Uterus (tissue), 4 donors: ENCODE measurements at places on chromosomes 1 and 21. TPM values are rescaled to one million over a fixed set of nuclear protein-coding genes. Genes with fewer than 3 reads are reported as not detected.

DNA sequence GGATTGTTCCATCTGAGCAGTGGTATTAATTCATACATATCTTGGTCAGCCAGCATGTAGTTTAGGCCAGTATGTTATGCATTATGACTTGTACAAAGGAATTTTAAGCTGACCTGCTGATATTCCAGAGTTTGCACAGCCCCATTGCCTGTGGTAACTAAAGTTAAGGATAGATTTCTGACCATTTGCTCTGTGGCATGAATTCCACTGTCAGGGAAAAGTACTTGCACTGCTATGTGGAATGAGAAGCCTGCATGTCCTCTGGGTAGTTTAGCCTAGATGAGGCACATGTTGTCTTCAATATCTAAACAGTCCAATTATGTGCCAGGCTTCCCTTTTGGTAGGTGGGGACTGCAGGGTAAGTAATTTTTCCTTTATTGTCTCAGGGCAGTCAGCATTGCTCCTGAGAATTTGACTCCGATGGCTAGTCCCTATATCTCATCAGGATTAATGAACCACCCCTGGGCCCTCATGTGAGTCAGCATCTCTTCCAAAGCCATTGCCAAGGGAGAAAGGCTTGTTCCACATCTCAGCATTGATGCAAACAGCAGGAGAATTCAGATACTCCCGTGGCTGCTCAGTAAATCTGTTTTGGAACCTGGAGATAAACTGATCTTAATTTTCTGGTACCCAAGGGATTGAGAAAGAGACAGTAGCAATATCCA is 30.2 kb downstream of the NEK7 start:
- DNase-seq, result no peak

Gene CD52
- total RNA-seq, result not detected

DNA sequence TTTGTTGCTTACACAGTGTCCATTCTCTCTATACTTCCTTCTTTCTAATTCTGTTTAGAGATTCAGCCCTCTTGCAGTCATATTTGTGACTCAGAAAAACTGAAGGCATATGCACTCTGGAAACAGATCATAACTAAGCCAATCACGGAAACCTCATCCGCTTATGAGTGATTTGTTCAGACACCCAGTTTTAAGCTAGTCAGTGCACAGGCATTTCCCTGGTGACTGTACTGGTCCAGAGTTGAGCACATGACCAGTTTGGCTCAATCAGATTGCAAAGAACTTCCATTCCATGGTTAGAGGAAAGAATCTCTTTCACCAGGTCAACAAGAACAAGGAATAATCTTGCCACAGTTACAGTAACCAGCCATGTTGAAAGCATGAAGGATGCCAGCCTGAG is 69.2 kb upstream of the SGIP1 start:
- no peak for DNase-seq

GRCh38 chr1:3515774-3516480 is 61.5 kb downstream of the ARHGEF16 start:
- DNase-seq, result no peak

DNA sequence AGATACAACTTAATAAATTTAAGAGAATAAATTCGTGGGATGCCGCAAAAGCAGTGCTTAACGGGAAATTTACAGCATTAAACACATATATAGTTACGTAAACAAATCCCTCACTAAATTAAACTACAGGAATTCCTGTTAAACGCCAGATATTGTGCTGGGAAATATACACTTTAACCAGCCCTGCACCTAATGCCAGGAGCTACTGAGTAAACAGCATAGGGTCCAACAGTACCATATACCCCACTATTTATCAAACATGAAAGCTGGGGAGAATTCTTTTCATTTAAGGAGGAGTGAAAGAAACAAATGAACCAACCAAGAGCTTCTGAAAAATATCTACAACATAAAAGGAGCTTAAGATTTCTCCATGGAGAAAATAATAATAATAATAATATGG is 11.7 kb downstream of the FRRS1 start:
- DNase-seq, result no peak

DNA sequence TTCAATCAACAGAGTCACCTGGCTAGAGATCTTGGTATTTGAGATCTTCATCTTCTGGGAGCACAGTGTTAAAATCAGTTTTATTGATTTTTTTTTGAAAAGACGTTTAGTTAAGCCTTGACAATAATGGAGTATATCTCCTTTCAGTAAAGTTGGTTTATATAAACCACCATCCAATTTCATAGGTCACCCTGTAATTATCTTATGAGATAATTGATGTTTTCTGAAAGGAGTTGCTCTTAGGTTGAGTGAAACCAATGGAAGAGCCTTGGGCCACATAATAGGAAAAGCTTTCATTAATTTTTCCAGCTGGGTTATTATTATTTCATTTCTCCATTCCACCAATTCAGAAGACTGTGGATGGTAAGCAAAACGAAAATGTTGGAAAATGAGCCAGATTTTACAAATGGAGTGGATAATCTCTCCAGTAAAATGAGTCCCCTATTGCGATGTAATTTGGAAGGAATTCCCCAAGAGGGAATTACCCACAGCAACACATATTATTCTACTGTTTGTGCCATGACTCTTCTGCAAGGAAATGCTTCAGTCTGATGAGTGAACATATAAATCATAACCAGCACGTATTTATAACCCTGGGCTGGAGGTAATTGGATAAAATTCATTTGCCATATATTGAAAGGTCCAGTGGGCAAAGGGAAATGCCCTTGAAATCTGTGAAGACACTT is 46.2 kb upstream of the TINAGL1 start:
- DNase-seq, result no peak

Gene OR6N1
- not detected for total RNA-seq

Gene BNIPL
- total RNA-seq, result 0.24 TPM

Gene RSPO1
- 74.6 TPM for total RNA-seq

DNA sequence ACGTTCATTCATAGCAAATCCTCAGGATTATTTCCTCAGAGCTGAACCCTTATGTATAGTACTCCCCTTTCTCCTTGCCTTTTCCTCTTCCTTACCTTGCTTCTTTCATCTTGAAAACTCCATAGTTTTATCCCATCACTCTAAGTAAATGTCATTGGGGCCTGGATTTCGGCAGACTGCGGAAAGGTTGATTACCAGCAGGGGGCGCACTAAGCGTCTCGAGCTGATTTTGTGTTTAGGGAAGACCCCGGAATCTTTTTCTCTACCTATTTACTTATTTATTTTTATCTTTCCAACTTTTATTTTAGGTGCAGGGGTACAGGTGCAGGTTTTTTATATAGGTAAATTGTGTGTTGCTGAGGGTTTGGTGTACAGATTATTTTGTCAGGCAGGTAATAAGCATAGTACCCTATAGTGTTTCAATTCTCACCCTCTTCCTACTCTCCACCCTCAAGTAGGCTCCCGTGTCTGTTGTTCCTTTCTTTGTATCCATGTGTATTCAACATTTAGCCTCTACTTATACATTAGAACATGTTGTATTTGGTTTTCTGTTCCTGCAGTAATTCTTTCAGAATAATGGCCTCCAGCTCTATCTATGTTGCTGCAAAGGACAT is 11.4 kb upstream of the MTARC1 start:
- no peak for DNase-seq

- DNase-seq, result peak; percentile 33
Observed at GRCh38 chr1:108000620-108001111, 35.7 kb upstream of the VAV3 start.

DNA sequence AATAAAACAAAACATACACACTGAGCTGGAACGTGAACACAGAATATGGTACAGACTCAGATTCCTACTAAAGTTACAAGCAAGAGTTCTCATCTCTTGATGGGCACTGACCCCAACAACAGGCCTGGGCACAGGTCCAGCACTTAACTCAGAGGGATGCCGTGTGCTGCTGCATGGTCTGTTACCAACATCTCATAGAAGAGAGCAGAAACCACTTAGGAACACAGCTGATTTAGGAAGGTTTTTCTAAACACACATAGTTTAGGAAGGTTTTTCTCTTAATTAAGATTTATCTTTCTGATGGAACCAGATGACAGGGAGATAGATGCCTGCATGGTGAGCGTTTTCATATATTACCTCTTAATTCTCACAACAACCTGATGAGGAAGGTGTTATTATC is 1.5 kb downstream of the GCLM start:
- no peak for DNase-seq

Gene LORICRIN
- total RNA-seq, result not detected

Gene NECTIN4
- total RNA-seq, result not detected

GRCh38 chr1:25648681-25649440 is 32.3 kb downstream of the MAN1C1 start:
- no peak for DNase-seq

- DNase-seq, result no peak
Observed at GRCh38 chr1:1021010-1021919, 1.3 kb downstream of the AGRN start.

Gene CACHD1
- total RNA-seq, result 29.4 TPM

GRCh38 chr1:200478239-200478623 is 68.4 kb upstream of the ZNF281 start:
- no peak for DNase-seq

Gene ARHGEF16
- total RNA-seq, result 2.3 TPM

Gene CLDN8
- not detected for total RNA-seq

- DNase-seq, result no peak
Observed at GRCh38 chr1:82697965-82698364, 897.2 kb downstream of the ADGRL2 start.

- DNase-seq, result no peak
Observed at GRCh38 chr21:31443736-31444521, 99.9 kb upstream of the TIAM1 start.

GRCh38 chr1:27428316-27429028 is 36.0 kb downstream of the GPR3 start:
- no peak for DNase-seq

GRCh38 chr1:109864047-109864822 is 46.4 kb upstream of the CSF1 start:
- DNase-seq, result no peak

Gene BEST4
- 0.21 TPM for total RNA-seq

Gene PPM1J
- total RNA-seq, result 2.6 TPM

Gene CCDC18
- under 0.01 TPM for total RNA-seq

DNA sequence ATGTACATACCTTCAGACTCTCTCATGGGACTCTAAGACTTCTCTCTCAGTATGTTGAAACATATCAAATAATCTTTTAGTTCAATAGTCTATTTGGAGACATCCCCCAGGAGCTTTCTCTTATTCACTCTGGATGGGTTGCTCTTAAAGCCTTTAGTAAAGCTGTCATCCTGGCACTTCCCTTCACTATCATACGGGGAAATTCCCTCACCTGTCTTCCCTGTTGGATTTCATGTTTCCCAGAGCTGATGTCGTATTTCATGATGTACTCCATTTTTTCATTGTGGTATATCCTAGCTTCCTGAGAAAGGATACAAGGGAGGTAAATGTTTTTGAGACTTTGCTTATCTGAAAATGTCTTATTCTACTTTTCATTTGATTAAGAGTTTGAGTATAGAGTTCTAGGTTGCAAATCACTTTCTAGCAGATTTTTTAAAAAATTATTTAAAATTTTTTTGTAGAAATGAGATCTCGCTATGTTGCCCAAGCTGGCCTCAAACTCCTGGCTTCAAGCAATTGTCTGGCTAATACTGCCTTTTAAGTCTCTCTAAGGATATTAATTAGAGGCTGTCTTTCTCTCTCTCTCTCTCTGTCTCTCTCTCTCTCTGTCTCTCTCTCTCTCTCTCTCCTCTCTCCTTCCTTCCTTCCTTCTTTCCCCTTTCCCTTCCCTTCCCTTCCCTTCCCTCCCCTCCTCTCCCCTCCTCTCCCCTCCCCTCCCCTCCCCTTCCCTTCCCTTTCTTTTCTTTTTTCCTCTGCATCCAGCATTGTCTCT is 17.0 kb upstream of the MACF1 start:
- DNase-seq, result no peak

Gene PEAR1
- total RNA-seq, result 41.8 TPM

Gene ATP6V1G3
- total RNA-seq, result not detected

Gene CFAP74
- total RNA-seq, result 1.0 TPM

DNA sequence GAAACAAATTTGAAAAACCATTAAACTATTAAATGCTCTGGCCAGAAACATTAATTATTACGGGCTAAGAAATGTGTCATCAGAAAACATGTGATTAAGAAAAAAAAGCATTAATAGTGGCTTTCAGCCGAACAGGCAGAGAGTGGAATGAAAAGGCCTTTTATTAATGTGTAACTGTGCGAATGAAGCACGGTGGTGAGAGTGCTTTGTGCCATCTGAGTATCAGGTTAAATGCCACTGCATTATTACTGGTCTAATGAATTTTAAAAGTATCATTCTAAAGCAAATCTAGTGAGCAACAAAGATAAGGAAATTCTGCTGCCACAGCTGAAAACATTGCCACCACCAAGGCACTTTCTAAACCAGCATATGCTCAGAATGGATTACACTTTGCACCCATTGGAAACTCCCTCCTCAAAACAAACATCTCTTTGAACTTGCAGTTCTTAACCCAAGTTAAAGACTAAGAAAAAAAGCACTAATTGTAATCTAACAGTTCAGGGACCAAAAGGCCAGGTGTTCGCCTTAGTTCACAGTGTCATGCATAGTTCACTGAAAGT is 30.0 kb upstream of the SSX2IP start:
- DNase-seq, result no peak

DNA sequence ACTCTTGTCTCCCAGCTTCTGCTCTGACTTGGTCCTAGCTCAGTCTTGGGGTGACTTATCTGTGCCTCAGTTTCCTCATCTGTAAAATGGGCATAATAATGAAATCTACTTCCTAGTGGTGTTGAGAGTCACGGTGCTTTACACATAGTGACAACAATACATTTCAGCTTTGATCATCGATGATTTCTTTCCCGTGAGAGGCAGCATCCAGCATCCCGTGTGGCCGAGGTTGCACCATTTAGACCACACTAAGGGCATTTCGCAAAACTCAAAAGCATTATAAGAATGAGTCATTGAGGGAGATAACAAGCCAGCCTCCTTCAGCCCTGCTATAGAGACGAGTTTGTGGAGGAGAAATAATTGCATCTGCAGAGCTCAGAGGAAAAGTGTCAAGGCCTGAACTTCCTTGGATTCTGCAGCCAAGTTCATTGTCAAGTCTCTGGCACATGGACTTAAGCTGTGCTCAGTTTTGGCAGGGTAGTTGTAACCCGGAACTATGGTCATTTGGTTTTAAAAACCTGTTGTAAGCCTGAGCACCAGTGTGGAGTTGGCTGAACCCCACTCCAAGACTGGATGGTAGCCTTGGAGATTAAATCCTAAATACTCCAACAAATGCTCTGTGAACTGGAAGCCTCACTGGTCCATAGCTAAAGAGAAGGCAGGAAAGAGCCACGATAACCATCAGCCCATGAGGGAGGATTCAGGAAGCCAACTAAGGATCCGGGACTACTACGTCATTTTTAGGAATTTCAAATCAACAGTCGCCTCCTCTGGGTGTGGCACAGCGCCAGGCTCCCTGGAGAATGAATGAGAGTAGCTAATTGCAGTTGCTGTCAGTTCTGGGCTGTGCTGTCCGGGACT is 64.2 kb downstream of the TCP10L start:
- DNase-seq, result peak; percentile 94

DNA sequence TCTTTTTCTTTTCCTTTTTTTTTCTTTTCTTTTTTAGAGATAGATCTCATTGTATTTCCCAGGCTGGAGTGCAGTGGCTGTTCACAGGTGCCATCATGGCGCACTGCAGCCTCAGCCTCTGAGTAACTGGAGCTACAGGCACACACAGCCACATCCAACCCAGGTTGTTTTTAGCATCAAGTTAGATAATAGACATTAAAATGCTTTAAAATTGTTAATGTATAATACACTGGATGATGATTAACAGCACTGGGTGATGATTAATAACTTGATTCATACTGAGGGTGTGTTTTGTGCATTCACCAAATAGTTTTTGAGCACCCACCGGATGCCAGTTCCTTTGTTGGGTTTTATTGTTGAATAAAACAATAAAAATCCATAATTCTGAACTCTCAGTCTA is 75.2 kb downstream of the BEND5 start:
- no peak for DNase-seq

- DNase-seq, result no peak
Observed at GRCh38 chr1:115325874-115326273, 12.2 kb downstream of the NGF start.

Gene IL10
- 0.55 TPM for total RNA-seq
